Sigmoid colon (tissue), 7 donors: ENCODE measurements at places on chromosomes 2 and 18. TPM values are rescaled to one million over a fixed set of nuclear protein-coding genes. Genes with fewer than 3 reads are reported as not detected.

DNMT3A gene
- 16.4 TPM for total RNA-seq

- no peak for DNase-seq
These were observed 81.9 kb upstream of the TMEM178A start for GRCh38 chr2:39583781-39584180.

AFTPH gene
- 35.7 TPM for total RNA-seq

SIX3 gene
- not detected for total RNA-seq

TMBIM1 gene
- total RNA-seq, result 152 TPM

EMILIN2 gene
- total RNA-seq, result 12.0 TPM

- no peak for DNase-seq
These were observed 135.3 kb downstream of the TMEM163 start for GRCh38 chr2:134583462-134583861.

- DNase-seq, result peak; percentile 74
These were observed 301.9 kb downstream of the ZNF407 start for GRCh38 chr18:74899554-74899953.

- DNase-seq, result no peak
These were observed 193.4 kb downstream of the SOX11 start for GRCh38 chr2:5885451-5886173.

DNA sequence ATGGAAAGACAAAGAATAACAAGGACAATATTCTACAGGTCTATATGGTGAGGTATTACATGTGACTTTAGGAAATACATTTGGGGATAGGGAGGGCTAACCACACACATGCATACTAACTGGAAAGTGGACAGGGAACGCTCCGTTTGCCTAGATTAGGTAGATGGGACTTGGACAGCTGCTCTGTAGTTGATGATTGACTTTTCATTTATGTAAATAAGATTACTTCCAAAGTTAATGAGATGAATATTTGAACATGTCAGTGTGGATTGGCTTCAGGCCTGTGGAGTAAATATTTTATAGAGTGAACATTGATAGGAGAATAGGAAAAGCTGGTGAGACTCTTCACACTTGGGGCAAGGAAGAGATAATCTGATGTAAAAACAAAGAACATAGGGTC is 142.0 kb downstream of the NCK2 start:
- no peak for DNase-seq

- no peak for DNase-seq
These were observed 25.9 kb upstream of the NEB start for GRCh38 chr2:151760139-151760650.

STARD6 gene
- not detected for total RNA-seq

GRCh38 chr2:23507267-23508065 is 122.5 kb downstream of the KLHL29 start:
- DNase-seq, result no peak

DNA sequence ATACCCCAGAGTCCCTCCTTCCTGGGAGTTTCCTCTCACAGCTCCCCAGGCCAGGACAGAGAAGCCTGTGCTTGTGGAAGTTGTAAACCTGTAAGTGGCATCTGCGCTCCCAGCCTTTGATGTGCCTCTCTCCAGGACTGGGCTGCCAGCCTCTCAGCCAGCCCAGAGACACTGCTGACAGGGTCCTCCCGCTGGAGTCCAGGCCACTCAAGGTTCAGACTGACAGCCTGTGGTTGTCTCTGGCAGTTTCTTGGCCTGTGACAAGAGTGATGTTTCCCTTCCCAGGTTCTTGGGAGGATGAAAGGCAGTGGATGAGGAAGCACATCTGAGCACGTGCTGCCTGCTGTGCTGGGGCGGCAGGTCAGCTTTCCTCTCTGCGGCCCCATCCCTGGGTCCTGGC is 3.0 kb downstream of the SLC35F6 start:
- DNase-seq, result no peak

- DNase-seq, result no peak
These were observed 116.9 kb downstream of the NR4A2 start for GRCh38 chr2:156215656-156216055.

CCDC141 gene
- 3.1 TPM for total RNA-seq

DNA sequence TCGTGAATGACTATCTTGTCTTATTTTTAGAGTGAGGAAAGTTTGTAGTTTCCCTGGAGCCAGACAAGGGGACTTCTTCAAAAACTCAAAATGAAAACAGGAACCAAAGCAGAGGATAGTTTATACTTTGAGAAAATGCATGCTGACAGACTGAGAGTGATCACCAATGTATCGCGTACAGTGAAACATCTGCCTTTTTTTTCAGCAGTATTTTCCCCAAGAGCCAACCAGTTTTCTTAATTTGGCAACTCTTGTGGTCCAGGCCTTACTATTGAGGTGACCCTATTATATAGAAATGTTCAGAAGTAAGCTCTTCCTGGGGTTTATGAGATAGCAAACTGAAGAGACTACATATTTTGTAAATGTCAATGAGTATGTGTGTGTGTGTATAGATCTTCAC is 153.7 kb upstream of the VRK2 start:
- DNase-seq, result no peak

DNA sequence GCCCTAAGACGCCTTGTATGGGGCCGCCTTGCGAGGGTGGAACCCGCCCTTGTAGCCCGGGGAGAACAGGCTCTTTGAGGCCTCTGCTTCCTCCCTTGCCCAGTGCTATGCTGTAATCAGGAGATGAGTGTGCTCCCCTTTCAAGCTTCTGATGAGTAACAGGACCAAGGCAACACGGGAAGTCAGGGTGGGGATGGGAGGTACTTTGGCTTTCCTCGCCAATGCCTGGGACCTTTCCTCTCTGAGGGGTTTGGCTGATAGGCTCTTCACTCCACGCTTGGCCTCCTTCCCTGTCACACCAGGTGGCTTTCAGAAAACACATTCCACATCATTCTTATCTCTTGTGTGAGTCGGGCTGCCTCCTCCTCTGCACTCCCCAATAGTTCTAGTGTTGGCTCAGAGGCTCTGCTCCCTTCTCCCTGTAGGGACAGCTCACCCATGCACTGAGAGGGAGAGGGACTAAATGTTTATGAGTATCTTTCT is 223.7 kb upstream of the TRIB2 start:
- DNase-seq, result no peak

DNA sequence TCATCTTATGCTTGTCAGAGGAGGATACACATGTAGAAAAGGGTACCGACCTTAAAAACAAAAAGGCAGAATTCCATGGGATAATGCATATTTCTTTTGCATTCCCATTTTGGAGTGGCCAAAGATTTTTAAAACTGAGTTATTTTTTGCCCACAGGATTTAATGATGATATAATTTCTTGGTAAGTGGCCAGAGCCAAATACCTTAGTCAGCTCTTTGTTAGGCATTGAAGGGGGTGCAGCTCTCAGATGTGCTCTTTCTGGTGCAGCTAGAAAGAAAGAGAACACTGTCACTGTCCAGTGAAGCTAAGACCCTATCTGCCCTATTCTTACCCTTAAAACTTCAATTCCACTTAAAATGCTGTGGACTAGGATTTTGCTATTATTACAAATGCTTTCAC is 10.8 kb downstream of the COQ10B start:
- DNase-seq, result no peak

- no peak for DNase-seq
These were observed 950.1 kb downstream of the CNTNAP5 start for GRCh38 chr2:124975224-124975623.

DCDC2C gene
- not detected for total RNA-seq

GRCh38 chr2:236089271-236090026 is 78.7 kb downstream of the GBX2 start:
- no peak for DNase-seq

DNA sequence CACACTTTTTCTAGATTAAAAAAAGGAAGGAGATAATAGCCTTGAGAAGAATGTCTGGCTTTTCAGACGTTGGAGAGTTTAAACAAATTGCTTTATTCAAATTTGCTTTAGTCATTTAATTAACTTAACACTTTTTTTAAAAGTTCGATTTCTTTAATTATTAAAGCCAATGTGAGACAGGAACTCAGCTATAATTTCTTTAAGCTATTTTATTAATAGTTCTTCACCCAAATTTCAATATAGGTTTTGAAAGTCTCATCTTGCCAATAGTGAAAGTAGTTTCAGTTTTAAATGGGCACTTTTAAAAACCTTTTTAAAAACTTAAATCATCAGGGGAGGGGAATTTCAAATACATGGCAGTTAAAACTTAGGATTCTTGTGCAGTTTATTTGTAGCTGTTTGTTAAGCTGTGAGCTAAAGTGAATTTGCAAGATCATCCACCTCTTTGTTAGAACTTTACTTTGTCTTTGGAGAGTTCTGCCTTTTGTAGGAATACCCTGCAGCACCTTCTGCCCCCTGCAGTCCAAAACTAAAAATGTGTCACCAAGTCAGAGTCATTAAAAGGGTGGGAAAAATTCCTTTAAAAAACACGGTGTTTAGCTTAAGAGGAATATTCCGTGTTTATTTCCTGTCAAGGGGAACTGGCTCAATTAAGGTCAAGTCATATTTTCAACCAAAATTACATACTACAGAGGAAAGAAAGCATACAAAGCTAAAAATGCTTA is 4.6 kb downstream of the TGIF1 start:
- DNase-seq, result no peak

- DNase-seq, result no peak
These were observed 14.6 kb downstream of the AP1S3 start for GRCh38 chr2:223822818-223823217.

DYNC2LI1 gene
- 21.0 TPM for total RNA-seq

MYL12B gene
- 159 TPM for total RNA-seq

LYG1 gene
- not detected for total RNA-seq

GRCh38 chr2:236562434-236562833 is 7.2 kb upstream of the ACKR3 start:
- no peak for DNase-seq

DNA sequence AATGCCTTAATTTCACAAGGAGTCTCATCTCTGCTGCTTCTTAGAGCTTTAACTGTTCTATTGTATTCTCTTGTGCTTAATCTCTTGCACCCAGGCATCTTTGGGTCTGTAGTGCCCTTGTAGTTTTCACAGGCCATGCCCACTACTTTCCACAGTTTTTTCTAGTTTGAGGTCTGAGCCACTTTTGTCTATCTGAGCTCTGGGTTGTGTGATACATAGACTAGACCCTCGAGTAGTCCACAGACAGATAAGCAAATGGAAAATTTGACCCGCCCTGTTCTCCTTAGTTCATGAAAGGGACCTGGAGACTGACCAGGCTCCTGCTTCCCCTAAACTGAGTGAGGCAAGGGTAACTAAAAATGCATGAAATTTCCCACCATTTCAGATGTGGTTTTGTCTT is 466.8 kb upstream of the ZEB2 start:
- DNase-seq, result no peak

- DNase-seq, result no peak
These were observed 65.4 kb downstream of the DIS3L2 start for GRCh38 chr2:232026910-232027309.

DNA sequence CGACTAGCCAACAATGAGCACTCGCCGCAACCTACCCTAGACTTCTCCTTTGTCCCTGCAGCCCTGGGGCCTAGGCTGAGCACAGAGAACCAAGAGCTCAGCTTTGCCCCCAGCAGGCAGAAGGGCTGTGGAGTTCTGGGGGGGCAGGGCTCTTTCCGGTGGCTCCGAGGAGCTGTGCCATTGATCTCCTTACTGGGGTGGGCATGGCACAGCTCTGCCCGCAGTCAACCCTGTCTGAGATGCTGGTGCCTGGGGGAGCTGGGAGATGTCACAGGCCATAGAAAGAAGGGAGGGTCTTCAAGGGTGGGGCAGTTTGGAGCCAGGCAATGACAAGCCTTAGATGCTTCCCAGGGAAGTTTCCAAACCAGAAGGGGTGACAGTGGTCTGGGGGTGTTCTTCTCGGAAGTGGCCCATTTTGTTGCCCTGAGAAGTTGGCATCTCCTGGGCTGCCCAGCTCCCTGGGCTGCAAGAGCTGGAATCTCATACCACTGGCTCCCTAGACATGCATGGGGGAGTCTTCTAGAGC is 14.1 kb upstream of the GPR55 start:
- DNase-seq, result no peak

TMEM169 gene
- 1.1 TPM for total RNA-seq

GRCh38 chr18:70464343-70465114 is 175.7 kb downstream of the SOCS6 start:
- DNase-seq, result peak; percentile 84

GRCh38 chr2:110126086-110126773 is 10.6 kb upstream of the MALL start:
- no peak for DNase-seq

DNA sequence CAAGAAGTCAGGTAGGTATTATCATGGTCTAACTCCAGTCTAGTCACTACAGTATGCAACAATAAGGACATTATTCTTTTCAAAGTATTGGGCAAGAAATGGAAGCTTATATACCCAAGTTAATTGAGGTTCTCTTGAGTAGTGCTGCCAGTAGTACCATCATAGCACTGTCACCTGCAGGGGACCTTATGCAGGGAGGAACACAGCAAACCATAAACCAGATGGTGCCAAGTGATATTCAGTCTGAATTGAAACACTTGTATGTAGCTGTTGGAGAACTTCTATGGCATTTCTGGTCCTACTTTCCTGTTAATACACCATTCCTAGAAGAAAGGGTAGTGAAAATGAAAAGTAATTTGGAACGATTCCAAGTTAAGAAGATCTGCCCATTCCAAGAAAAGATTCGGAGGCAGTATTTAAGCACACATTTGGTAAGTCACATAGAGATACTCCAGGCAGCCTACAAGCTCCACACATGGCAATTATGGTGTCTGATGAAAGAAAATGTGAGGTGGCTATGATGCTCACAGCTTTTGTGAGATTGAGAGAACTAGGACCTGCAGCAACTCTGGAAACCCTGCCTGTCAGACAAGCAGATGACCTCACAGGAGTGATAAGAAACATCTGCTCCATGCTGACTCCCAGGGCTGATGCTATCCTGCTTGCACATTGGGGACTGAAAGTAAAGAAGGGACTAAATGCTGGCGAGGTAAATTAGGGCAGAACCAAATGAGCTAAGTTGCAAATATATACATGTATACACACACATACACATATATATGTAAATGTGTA is 174.7 kb downstream of the MC4R start:
- no peak for DNase-seq

SLC23A3 gene
- 0.99 TPM for total RNA-seq

GRCh38 chr2:228017784-228018183 is 146.4 kb downstream of the DAW1 start:
- no peak for DNase-seq

GRCh38 chr2:23387221-23387550 is 2.2 kb downstream of the KLHL29 start:
- no peak for DNase-seq

GALNT14 gene
- 1.2 TPM for total RNA-seq

UPP2 gene
- total RNA-seq, result not detected

AAMP gene
- total RNA-seq, result 85.7 TPM

SCYGR4 gene
- total RNA-seq, result not detected

GRCh38 chr18:49813069-49813318 is 339 bp downstream of the ACAA2 start:
- DNase-seq, result peak; percentile 71

SCN9A gene
- total RNA-seq, result 17.1 TPM
